ELF-1 (cell line): ENCODE measurements at places on chromosomes 5 and 9.

- no peak for DNase-seq
Observed at GRCh38 chr9:117268847-117269446, 145.9 kb downstream of the ASTN2 start.

DNA sequence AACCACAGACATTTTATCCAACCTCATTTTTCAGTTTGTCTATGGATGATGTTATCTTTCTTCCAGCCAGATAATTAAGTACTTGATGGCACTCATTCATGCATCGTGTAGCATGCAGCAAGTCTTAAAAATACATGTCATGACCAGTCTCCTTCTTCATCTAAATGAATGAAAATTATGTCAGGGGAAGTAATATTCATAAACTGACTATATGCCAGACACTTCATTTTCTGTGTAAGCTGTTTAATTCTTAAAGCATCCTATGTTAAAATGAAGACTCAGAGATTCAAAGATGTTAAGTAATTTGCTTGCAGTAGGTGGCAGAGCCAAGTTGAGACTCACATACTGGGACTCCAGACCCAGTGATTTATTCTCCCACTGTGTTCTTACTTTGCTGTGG, 181.7 kb upstream of the CD180 start:
- DNase-seq = no peak

- DNase-seq = no peak
Observed at GRCh38 chr9:69023650-69024049, 9.7 kb upstream of the PRKACG start.

DNA sequence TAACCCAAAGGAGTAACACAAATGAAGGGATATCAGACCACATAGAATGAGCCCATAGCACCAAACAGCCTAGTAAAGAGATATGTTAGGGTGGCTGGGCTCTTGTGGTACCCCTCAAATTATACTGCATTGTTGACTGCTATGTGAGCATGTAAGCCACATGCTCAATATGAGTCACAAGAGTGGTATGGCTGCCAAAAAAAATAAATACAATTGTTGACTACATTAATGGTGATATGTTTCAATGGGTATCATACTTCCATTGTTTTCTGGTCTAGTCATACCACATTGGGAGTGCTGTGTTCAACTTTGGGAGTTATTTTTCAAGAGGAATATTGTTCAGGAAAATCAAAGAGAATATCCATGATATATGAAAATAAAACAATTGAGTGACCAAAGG, 162.4 kb upstream of the PIK3R1 start:
- DNase-seq = no peak

GRCh38 chr5:157221959-157222358, 41.3 kb downstream of the ITK start:
- DNase-seq = no peak
